ENCODE measurements at places on chromosomes 12 and 14.
A peak's percentile ranks its signal among the peaks of the same experiment; 100 is the strongest.

DNA sequence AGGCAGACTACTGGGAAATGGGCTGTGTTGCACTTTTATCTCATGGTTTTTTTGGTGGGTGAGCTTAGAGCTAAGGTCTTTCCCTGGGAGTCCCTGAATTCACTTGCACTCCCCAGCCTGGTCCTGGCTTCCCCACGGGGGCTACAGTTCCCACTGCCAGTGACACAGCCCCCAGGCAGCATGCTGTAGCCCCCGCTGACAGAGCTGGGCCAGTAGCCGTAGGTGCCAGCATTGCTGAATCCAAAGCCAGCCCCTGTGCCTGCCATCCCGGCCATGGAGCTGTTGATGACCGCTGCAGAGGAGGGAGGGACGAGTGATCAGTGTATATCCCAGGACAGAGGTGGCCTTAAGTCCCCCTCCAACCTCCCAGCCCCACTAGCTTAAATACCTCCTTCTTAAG, 6.9 kb upstream of the KRT72 start:
- no peak for DNase-seq

- DNase-seq = no peak
Observed at GRCh38 chr12:30928356-30929244, 2.1 kb downstream of the TSPAN11 start.

DNA sequence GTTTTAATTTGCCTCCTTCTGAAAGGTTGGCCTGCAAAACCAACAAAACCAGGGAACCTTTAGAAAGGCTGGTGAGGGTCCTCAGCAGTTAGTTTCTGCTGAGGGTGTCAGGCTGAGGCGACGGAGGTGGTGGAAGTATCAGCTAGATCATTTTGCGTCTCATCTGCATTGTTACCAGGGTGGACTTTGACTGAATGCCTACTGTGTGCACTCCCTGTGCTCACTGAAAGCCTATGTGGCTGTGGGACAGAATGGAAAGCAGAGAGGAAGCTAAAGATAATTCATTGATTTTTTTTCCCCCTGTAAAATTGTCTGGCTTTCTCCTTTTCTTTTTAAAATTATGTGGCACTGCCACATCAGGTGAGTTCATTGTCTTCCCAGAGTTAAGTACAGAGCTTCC, 68.4 kb upstream of the SRSF5 start:
- no peak for DNase-seq

DNA sequence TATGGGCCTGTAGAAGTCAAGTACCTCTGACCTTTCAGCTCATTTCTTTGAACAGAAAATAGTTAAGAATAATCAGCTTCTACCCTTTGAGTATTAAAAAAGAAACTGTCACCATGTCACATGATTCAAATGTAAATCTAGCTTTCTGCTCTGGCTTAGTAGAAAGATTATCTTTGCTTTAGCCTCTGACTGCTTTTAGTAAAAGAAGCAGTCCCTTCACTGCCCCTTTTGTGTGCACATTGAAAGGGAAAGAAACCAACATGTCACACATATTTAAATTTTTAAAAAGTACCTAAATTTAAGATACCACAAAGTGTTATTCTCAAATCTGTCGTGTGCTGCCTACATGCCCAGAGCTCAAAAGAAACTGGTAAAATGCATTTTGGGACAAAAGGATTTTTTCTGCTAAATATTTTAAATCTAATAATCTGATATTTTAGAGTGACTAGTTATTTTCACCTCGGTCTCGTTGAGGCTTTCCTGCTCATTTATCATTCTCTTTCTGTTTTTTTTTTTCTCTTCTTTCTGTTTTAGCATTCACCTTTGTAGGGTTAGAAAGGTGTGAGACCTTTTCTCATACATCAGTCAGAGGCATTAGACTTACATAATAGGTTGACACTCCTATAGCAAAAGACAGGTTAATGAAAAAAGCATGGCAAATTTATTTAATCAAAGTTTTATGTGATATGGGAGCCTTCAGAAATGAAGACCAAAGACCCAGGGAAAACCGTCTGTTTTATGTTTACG, 41.3 kb downstream of the SLC16A7 start:
- DNase-seq = no peak

DNA sequence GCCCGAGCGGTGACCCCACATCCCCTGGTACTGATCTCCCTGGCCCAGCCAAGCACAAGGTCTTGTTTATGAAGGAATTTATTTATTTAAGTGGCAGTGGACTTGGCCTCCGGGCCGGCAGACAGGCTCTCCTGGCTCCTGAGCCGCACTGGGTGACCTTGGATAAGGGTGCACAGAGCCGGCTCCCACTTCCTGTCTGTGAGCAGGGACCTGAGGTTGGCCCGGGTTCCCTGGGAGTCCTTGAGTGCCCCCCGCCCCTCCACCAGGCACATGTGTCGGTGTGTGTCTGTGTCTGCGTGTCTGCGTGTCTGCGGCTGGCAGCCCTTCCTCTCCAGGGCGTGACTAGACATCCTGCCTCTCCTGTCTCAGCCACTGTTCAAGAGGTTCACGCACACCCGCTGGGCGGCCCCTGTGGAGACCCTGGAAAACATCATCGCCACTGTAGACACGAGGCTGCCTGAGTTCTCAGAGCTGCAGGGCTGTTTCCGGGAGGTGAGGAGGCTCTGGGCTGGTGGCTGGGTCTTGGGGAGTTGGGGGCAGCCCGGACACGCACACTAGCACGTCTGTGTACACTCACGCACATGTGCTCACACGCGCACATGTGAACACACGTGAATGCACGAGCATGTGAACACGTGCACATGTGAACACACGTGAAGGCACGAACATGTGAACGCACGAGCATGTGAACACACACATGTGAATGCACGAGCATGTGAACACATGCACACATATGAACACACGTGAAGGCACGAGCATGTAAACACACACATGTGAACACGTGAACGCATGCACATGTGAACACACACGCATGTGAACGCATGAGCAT, 9.3 kb downstream of the TNFAIP2 start:
- no peak for DNase-seq

GRCh38 chr12:26031318-26031717, 72.8 kb downstream of the RASSF8 start:
- no peak for DNase-seq

- no peak for DNase-seq
Observed at GRCh38 chr12:68648179-68648578, 37.5 kb downstream of the RAP1B start.

DNA sequence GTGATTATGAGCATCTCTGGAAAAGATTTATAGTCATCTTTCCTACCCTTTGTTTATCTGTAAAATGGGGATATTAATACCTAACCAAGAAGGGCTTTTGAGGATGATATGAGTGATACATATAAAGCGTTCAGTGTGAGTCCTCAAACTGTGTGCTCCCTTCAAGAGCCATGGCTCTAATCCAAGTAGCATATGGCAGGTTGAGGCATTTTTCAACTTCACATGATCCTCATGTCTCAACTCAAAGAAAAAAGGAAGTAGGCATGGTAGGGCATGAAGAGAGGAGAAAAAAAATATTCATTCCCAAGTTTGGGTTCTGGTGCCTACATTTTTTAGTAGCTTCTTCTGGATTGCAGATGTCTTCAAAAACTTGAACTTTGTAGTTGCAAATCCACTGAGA, 286.3 kb upstream of the ATP2B1 start:
- DNase-seq = no peak

DNA sequence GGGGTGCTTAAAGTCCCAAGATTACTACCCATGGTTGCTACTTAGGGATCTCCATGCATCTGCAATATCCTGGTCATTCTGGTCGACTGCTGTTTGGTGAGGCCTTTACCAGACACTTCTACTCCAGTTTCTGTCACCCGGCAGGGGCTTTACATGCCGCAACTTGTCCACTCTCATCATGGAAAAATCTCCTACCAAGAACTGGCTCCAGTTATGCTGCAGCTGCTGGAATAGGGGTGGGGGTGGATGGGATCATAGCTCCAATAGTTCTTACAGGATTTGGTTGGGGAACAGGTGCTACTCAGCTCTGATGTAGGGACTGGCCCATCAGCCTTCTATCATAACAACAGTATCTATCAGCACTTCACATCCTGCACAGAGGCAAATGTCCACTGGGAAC, 51.6 kb downstream of the SPTB start:
- DNase-seq = no peak

- DNase-seq = peak; percentile 92
Observed at GRCh38 chr12:57138526-57139272, 8.7 kb downstream of the LRP1-AS start.

- no peak for DNase-seq
Observed at GRCh38 chr12:15855646-15856045, 26.5 kb upstream of the STRAP start.

GRCh38 chr14:22471545-22472121, 117.4 kb downstream of the DAD1 start:
- DNase-seq = no peak

- no peak for DNase-seq
Observed at GRCh38 chr14:70886421-70887206, 20.6 kb upstream of the PCNX1 start.

DNA sequence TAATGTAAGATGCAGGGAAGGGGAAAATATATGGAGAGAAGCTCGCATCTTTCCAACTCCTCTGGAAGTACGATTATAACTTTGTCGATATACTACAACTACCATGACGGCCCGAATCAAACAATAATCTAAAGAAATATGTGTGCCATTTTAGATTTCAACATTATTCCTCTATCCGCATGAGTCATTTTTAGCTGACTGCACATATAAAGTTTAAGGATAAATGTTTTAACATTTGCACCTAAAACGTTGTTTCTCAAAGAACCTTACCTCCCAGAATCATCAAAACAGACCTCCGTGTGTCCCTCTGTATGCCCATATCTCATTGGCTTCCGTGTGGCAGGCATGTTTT, 482 bp downstream of the WDHD1 start:
- no peak for DNase-seq

DNA sequence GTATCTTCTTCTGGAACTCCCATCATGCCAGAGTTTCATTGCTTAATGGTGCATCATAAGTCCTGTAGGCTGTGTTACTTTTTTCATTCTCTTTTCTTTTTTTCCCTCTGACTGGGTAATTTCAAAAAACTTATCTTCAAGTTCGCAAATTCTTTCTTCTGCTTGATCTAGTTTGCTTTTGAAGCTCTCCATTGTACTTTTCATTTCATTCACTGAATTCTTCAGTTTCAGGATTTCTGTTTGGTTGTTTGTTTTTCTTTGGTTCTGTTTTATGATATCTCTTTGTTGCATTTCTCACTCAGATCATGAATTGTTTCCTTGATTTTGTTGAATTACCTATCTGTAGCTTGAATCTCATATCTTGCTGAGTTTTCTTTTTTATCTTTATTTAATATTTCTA, 83.3 kb upstream of the PRMT8 start:
- DNase-seq = no peak

DNA sequence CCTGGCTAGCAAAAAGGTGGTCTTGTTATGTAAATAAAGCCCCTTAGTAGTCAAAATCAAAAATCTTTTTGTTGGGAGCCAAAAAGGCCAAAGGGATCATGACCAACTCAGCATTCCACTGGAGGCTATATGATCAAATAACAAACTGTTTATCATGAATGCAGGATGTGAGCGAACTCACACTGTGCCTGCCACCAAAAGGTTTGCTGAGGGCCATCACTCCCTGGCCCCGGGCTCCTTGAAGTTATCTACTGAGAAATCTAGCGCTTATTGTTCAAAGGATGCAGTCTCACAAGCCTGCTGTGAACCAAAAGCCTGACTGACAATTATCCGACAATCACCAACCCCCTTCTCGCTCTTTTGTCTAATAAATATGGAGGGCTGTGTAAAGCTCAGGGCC, 107.2 kb upstream of the DDHD1 start:
- no peak for DNase-seq

DNA sequence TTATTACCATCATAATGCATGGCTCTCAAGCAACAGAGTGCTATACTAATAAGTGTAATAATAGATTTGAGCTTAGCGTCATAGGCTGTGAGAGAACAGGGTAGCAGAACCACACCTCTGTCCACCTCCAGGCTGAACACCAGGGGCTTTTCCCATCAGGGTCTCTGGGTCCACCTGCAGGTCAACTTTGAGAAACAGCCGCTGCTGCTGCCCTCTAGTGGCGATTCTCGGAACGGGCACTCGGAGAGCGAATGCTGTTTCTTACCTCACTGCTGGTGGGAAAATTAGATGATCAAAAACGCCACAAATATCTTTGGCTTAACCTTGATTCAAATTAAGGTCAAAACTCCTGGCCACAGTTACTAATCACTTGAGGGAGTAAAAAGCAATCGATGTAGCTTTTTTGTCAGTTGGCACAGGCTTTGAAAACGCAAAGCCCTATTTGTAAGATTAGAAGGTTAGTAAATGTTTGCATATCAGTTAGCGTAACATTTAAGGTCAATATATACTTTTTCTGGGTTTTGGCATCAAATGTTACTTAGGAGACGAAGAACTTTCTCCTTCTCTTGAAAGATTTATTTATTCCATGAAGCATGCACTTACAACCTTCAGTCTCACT, 127.9 kb upstream of the TMEM132D start:
- no peak for DNase-seq

- DNase-seq = no peak
Observed at GRCh38 chr14:91412939-91413338, 4.7 kb downstream of the CCDC88C start.

GRCh38 chr12:111753144-111753881, 13.4 kb upstream of the ALDH2 start:
- DNase-seq = peak; percentile 79

- DNase-seq = no peak
Observed at GRCh38 chr14:75283833-75284563, 5.4 kb downstream of the FOS start.

- no peak for DNase-seq
Observed at GRCh38 chr14:53915364-53916014, 41.1 kb downstream of the BMP4 start.

DNA sequence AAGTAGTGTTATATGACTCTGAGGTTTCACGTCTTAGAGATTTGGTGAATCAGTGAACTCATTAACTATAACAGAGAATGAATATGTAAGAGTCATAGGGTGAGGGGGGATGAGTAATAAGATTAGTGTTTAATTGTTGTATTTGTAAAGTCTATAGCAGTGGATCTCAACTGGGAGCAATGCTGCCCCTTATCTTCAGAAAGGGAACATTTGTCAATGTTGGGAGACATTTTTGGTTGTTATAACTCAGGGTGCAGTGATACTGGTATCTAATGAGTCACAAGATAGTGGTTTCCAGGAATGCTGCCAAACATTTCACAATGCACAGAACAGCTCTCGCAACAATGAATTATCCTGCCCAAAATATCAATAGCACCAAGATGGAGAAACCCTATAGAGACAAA, 1193.7 kb downstream of the GALC start:
- DNase-seq = no peak

GRCh38 chr12:21239866-21240265, 94.9 kb downstream of the SLCO1A2 start:
- no peak for DNase-seq

DNA sequence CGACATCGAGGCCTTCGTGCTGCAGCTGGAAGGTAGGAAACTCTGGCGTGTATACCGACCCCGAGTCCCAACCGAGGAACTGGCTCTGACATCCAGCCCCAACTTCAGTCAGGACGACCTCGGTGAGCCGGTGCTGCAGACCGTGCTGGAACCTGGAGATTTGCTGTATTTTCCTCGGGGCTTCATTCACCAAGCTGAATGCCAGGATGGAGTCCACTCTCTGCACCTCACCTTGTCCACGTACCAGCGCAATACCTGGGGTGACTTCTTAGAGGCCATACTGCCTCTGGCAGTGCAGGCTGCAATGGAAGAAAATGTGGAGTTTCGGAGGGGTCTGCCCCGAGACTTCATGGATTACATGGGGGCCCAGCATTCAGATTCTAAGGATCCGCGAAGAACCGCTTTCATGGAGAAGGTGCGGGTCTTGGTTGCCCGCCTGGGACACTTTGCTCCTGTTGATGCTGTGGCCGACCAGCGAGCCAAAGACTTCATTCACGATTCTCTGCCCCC, 1.4 kb downstream of the RIOX1 start:
- no peak for DNase-seq
